ENCODE measurements at places on chromosomes 16 and 17. TPM values are rescaled to one million over a fixed set of nuclear protein-coding genes. Genes with fewer than 3 reads are reported as not detected.

Gene AOC3
- total RNA-seq = 0.22 TPM

Gene ALOX15B
- not detected for total RNA-seq

Gene TBX21
- total RNA-seq = 0.29 TPM

Gene TMED6
- total RNA-seq = not detected

Gene BCL6B
- total RNA-seq = under 0.01 TPM

Gene MEIOB
- not detected for total RNA-seq

Gene IL17C
- total RNA-seq = not detected

Gene NPIPB12
- total RNA-seq = 10.7 TPM

Gene PIPOX
- 2.6 TPM for total RNA-seq

Data from placental pericyte (primary cell).